ENCODE measurements at places on chromosomes 3 and 15.

GRCh38 chr3:58052373-58053273, 44.4 kb downstream of the FLNB start:
- H3K27ac ChIP-seq, result no peak overlapping the region
- no peaks in the 10 kb centered on the region for H3K36me3 ChIP-seq
- H3K4me1 ChIP-seq, result peaks cover 5% of the 10 kb centered on the region
- H3K27me3 ChIP-seq, result no peaks in the 10 kb centered on the region
- no peak for DNase-seq

GRCh38 chr15:79078763-79079410, 11.7 kb downstream of the RASGRF1 start:
- peaks cover 12% of the 10 kb centered on the region for H3K27me3 ChIP-seq
- no peak overlapping the region for H3K27ac ChIP-seq
- H3K4me1 ChIP-seq, result peaks cover 4% of the 10 kb centered on the region
- H3K36me3 ChIP-seq, result no peaks in the 10 kb centered on the region
- H3K4me3 ChIP-seq, result no peak overlapping the region

DNA sequence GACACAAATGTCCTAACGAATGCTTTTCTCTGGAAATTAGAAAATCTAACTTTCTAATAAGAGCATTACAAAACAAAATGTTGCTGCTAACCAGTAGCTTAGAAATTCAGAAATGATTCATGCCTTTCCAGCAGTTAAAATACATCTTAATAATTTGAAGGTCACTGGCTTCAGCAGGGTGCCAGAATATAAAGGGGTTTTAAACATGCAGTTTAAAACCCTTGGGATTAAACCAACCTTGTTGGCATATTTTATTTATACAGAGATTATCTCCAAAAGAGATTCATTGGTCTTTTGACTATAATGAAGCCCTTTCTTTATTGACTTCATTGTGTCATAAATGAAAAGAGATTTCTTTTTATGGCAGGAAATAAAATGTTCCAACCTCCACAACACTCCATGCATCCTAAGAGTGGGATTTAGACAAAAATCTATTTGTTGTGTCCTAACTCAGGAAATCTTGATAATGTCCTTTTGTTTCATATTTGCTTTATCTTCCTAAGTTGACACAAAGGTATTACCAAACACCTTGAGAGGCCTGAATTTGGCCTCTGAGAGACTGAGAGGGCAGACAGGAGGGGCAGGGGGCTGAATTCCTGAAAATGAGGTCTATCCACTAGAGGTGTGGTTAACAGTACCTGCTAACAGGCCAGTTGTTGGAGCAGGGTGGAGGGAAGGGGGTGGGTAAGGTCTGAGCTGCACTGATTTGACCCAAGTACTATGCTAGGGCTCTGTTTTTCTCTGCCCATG, 124.4 kb downstream of the FEZF2 start:
- no peaks in the 10 kb centered on the region for H3K36me3 ChIP-seq
- H3K27me3 ChIP-seq, result no peaks in the 10 kb centered on the region
- DNase-seq, result no peak
- no peak overlapping the region for H3K27ac ChIP-seq
- peaks cover 13% of the 10 kb centered on the region for H3K4me1 ChIP-seq

GRCh38 chr3:45547764-45548680, 46.5 kb upstream of the LIMD1 start:
- DNase-seq, result no peak
- H3K4me1 ChIP-seq, result peaks cover 26% of the 10 kb centered on the region
- H3K27ac ChIP-seq, result peak overlapping the region; percentile 17
- peaks cover 10% of the 10 kb centered on the region for H3K27me3 ChIP-seq

DNA sequence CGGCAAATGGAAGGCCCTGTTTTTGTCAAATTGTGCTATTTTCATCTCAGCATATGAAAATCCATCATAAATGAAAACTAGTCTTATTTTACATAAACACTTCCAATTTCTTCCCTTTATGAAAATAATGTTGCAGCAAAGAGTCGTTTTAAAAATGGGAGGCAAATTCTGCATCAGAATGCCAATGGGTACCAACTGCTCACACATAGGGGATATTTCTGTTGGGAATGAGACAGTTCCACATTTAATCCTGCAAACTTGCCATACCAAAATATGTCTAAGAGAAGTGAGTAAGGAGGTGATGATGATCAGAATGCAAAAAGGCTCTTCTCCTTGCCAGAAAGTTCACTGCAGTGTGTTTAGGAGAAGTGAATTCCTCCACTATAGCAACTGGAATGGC, 391.7 kb downstream of the CACNA2D3 start:
- no peak overlapping the region for H3K27ac ChIP-seq
- no peaks in the 10 kb centered on the region for H3K27me3 ChIP-seq

DNA sequence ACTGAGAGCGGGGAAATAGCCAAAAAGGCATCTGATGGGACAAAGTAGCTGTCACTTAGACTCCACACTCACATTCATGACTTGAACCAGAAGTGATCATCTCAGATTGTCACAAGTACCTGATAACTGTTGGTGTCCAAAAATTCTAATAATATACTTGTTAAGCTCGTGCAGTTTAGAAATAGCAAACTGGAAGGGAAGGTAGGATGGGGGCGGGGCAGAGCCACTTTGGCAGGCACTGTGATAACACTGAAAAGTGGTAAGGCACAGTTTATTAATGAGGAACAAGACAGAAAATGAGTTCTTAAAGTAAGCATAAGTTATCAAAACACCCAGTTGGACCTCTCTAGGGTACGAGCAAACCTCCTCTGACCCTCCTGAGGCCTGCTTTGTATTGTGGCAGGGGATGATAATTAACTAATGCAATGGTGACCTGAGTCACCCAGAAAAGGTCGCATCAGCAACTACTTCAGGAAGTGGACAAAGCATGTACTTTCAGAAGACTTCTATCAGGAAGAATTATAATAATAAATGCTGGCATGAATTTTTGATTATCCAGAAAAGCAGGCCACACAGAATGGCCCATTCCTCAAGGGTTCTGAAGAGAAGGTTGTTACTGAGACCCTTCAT, 54.4 kb downstream of the ADCY5 start:
- no peak overlapping the region for H3K4me3 ChIP-seq
- no peaks in the 10 kb centered on the region for H3K36me3 ChIP-seq
- peaks cover 12% of the 10 kb centered on the region for H3K4me1 ChIP-seq

- no peaks in the 10 kb centered on the region for H3K27me3 ChIP-seq
- peaks cover 34% of the 10 kb centered on the region for H3K36me3 ChIP-seq
- no peak for DNase-seq
- H3K27ac ChIP-seq, result no peak overlapping the region
- H3K4me3 ChIP-seq, result no peak overlapping the region
- H3K4me1 ChIP-seq, result peaks cover 11% of the 10 kb centered on the region
Observed at GRCh38 chr15:93270937-93271467, 182.0 kb upstream of the RGMA start.

DNA sequence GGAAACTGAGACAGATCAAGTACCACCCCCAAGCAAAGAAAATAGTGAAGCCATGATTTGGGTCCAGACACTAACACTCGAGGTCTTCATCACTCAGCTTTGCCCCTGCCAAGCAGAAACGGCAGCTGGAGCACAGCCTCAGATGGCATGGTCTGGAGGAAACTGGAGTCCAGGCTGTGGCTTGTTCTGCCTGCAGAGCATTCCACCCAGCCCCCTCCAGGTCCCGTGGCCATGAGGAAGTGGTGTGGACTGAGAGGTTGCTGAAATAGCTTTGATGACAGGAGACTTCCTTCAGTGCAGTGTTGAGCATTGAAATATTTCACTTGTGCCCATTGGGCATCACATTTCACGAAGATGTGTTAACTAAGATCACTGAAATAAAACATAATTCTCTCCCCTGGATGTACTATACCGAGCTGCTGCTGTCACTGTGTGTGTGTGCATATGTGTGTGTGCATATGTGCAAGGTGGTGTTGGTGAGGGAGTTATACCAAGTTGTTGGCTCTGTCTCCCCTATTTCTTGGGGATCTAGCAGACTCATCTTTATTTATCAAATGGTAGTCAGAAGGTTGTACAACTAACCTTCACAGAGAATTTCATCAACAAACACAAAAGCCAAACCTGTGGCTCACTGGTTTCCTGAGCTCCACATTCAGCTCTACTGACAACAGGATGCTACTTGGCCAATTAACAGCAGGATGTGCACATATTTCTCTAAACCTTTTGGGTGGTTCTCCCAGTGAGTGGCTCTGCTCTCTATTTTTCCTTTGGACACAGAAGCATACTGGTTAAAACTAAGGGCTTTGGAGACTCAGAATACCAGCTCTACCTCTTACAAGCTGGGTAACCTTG, 660.1 kb upstream of the CFAP20DC start:
- peaks cover 2% of the 10 kb centered on the region for H3K27me3 ChIP-seq
- peaks cover 4% of the 10 kb centered on the region for H3K4me1 ChIP-seq
- no peak for DNase-seq
- H3K36me3 ChIP-seq, result no peaks in the 10 kb centered on the region
- H3K27ac ChIP-seq, result no peak overlapping the region

GRCh38 chr3:170889132-170889531, 19.1 kb upstream of the RPL22L1 start:
- H3K4me1 ChIP-seq, result peaks cover 2% of the 10 kb centered on the region
- H3K27me3 ChIP-seq, result peaks cover 2% of the 10 kb centered on the region
- no peak overlapping the region for H3K4me3 ChIP-seq
- DNase-seq, result no peak
- H3K36me3 ChIP-seq, result peaks cover 5% of the 10 kb centered on the region

- no peak for DNase-seq
- no peaks in the 10 kb centered on the region for H3K36me3 ChIP-seq
- H3K27me3 ChIP-seq, result no peaks in the 10 kb centered on the region
- no peak overlapping the region for H3K4me3 ChIP-seq
- no peaks in the 10 kb centered on the region for H3K4me1 ChIP-seq
- no peak overlapping the region for H3K27ac ChIP-seq
Observed at GRCh38 chr3:132549890-132550578, 47.0 kb upstream of the ACKR4 start.

All from glutamatergic neuron (in vitro differentiated cells).